ENCODE measurements at places on chromosomes 16 and 17.

DNA sequence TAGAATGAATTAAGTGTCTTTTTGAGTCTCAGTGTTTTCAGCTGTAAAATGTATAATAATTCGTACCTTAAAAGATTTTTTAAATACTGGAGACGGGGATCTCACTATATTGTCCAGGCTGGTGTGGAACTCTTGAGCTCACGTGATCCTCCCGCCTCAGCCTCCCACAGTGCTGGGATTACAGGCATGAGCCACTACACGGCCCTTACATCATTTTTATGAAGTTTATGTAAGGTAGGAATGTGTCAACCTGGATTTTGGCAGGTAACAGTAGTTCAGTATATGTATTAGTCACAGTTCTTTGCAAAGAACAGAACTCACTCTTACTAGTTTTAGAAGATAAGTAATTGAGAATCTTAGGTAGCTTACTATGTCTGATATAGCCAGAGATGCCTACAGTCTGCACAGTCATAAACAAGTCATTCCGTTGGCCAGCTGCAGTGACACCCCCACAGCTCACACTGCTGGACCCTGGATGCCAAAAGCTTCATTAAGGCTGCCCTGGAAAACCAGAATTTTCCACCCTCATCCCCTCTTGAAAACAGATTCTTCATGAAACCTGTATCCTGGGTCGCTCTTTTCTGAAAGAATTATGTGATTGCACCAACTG is 583 bp upstream of the COX6A2 start:
- DNase-seq: no peak

GRCh38 chr16:4309833-4310266 is 6.0 kb upstream of the GLIS2 start:
- no peak for DNase-seq

GRCh38 chr17:78672005-78672404 is 94.8 kb upstream of the DNAH17 start:
- DNase-seq: no peak

- no peak for DNase-seq
These were observed 30.3 kb downstream of the IRF8 start for GRCh38 chr16:85929259-85929721.

GRCh38 chr16:87295661-87296531 is 21.3 kb downstream of the C16orf95 start:
- DNase-seq: no peak

DNA sequence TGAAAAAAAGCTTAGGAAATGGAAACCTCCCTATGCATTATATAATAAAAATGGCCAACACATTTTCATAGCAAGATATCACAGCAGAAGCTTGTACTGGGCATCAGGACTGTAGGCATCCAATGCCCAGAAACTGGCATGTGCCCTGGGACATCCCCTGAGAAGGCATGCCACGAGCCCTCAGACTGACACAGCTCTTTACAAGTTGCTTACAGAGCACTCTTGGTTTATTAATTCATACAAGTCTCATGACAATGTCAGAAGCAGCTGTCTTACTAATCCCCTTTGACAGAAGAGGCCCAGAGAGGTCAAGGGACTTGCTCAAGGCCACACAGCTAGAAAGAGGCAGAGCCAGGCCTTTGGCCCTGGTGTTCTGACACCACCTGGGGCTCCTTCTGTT is 5.6 kb upstream of the CCL2 start:
- DNase-seq: no peak

Measured in T47D (cell line).